ENCODE measurements at places on chromosomes 3 and 15.

GRCh38 chr3:152328841-152329240, 60.1 kb downstream of the MBNL1 start:
- no peak for DNase-seq

DNA sequence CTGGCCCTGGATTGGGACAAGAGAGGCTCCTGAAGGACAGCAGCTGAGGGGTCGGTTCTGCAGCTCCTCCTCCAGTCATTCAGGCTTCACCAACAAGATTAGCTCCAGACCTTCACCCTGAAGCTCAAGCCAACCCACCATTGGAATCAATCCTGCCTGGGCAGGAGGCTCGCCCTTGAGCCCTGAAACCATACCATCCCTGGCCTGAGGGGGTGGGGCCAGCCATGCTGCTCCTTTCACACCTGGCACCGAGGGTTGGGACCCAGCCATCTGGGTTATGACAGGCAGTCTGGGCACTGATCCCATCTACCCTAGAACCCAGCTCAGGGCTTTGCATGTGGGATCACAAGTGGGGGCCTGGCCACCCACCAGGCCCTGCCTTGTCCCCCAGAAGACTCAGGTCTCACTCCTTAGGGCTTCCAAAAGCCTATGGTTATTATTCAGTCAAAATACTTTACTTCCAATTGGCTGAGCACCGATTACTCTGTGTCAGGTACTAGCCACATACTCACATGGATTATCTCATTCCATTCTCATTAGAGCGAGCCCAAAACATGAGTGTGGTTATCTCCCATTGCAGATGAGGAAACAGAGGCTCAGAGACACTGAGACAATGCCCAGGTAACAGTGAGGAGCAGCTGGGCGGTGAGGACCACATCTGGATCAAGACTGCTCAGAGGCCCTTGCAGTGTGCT, 3.1 kb downstream of the ABHD14B start:
- DNase-seq = no peak

DNA sequence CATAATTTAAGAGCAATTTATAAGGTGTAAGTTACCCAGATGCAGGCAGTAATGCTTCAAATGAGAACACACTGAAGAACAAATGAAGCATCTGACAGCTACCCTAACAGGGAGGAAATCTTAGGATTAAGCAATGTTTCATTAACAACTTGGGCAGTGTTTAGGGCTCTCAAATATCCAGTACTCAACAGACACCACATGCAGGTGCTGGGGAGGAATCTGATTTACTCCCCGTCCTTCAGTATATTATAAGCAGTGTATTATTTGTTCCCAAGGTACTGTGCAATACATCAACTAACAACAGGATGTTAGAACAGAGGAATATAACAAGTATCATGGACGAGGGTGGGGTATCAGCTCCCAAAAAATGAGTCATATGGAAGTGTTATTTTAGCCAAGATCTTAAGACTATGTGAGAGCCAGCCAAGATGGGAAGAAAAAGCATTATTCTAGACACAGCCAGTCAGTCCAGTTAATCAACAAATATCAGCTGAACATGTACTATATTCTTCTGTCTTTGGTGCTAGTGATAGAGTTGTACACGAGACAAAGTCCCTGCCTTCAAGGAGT, 20.4 kb downstream of the BTBD1 start:
- DNase-seq = no peak

GRCh38 chr3:100900671-100901335, 92.4 kb downstream of the ABI3BP start:
- DNase-seq = no peak

- no peak for DNase-seq
Observed at GRCh38 chr3:123054931-123055330, 11.9 kb upstream of the PDIA5 start.

- no peak for DNase-seq
Observed at GRCh38 chr3:109930582-109930981, 593.2 kb upstream of the DPPA4 start.

GRCh38 chr15:60318216-60318867, 79.4 kb downstream of the ANXA2 start:
- DNase-seq = no peak

GRCh38 chr3:141020143-141020830, 30.9 kb upstream of the SPSB4 start:
- DNase-seq = no peak

- no peak for DNase-seq
Observed at GRCh38 chr3:155805204-155805801, 775 bp downstream of the C3orf33 start.

DNA sequence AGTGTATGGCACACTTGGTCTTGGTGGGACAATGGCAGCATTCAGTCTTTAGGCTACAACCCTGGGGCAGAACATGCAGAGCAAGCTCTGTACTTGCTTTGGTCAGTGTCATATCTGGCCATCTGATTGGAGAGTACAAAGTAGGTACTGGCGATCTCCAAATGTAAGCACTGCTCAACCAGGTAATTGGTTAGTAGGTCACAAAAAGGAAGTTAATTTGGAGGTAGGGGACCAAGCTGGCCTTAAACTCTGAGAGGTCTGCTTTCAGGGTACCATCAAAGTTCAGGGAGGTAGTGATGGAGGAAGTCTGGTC, 3.3 kb upstream of the ABHD5 start:
- DNase-seq = no peak

GRCh38 chr3:150371741-150372254, 36.3 kb upstream of the TSC22D2 start:
- DNase-seq = no peak

GRCh38 chr3:37967260-37967881, 23.2 kb upstream of the VILL start:
- no peak for DNase-seq

- no peak for DNase-seq
Observed at GRCh38 chr3:58048301-58048700, 40.1 kb downstream of the FLNB start.

- DNase-seq = no peak
Observed at GRCh38 chr3:137084586-137084985, 126.8 kb downstream of the IL20RB start.

- no peak for DNase-seq
Observed at GRCh38 chr3:45124956-45125355, 21.2 kb downstream of the CDCP1 start.

GRCh38 chr15:63348392-63348791, 33.3 kb downstream of the CA12 start:
- no peak for DNase-seq

Data from NCI-H2081 treated with DMSO at 0.1 percent for 48 hours (cell line).